ENCODE measurements at places on chromosomes 16 and 17.

DNA sequence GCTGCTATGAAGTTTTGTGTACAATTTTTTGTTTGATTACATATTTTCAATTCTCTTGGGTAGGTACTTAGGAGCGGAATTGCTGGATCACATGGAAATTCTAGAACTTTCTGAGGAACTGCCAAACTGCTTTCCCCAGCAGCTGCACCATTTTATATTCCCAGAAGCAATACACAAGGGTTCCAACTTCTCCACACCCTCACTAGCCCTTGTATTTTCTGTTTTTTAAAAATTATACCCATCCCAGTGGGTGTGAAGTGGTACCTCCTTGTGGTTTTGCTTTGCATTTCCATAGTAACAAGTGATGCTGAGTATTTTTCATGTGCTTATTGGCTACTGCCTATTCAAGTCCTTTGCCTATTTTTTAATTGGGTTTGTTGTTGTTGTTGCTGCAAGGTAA, 20.9 kb downstream of the NACA2 start:
- no peak for DNase-seq

DNA sequence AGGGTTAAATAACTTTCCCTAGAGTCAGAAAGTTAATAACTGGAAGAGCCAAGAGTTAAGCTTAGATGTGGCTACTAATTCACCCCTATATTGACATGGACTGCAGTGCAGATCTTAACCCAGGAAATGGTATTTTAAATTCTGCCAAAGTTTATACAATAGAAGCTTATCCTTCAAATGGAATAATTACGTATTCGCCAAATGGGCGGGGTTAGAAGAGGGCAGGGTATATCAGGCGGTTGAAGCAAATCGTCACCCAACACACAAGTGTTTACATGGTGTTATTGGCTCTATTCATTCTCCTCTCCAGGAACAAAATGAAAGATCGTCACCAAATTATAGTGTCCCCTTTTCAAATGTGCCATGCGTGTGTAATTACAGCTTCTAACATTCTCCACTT, 182.7 kb downstream of the PRKCB start:
- DNase-seq = no peak

DNA sequence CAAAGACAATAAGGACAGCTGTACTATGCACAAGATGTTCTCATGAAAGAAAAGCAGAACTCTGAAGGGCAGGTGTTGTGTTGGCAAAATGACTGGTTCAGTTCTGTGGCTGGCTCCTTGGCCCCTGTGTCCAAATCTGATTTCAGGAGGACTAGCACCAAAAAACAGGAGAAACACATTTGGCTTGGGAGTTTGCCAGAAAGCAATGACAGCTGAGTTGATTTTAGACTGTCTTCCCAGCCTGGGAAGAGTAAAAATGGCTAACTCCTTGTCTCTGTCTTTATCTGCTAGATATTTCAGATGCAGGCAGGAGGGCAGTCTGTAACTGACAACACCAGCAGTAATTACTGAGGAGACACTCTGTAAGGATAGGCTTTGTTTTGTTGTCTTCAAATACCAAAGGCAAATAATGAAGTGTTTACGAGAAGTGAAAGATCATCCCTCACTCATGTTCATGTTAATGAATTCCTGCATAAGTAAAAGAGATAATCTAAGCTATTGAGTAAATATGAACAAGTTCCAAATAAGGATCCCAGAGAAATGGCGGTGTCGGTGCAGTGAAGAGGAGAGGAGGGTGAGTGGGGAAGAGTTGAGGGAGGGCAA, 989.0 kb downstream of the CDH11 start:
- no peak for DNase-seq

DNA sequence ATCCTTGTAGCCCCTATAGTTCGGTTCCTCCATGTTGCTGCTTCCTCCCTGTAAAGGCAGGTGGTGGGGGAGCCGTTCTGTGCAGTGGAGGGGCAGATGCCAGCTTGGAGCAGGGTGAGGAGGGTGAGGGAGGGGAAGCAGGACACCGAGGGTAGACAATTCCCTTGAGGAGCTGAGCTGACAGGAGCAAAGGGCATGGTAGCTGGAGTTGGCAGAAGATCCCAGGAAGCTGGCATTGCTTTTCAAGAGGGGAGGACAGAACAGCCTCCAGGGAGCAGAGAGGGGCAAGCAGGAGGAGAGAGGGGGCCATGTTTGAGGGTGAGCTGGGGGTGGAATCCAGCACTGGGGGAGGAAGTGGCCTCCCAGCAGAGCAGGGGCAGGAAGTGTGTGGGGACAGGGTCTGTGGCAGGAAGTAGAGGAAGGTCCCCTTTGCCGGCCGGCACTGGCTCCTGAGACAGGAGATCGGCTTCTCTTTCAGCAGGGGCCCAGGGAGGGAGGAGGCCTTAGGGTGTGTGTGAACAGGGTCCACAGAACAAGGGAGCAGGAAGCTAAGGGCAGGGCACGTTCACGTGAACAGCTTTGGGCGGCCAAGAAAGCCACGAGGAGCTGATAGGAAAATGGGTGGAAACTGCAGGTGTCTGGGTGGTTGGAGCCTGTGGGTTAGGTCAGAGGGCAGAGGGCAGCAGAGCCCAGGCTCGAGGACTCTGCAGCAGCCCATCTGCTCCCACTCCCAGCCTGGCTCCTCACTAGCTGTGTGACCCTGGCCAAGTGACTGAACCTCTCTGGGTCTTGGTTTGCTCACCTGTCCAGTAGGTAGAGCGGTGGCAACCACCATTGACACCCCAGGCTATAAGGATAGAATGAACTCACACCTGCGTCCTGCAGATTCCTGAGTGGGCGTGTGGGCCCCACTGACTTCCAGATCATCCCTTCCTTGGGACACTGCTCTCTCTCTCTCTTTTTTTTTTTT, 17.5 kb upstream of the SPNS2 start:
- DNase-seq = no peak

DNA sequence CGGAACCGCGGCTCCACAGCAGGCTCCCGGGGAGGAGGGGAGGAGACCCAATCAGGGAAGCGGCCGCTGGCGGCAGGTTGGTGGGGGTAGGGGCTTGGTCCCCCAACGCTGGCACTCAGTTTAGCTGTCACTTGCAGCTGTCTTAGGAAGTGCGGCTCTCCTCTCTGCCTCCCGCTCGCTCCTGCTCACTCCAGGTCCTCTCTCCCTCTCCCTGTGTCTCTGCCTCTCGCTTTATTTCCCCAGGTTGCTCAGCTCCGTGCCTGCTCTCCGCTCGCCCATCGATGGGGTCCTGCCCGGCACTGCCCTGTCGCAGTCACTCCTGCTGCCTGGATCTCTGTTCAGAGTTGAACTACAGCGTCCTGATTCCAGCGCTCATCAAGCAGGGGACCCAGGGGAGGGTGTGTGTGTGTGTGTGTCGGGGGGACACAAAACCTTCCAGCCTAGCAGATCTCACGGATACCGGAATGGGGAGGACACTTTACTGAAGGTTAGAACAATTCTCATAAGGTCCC, 145.6 kb downstream of the ENGASE start:
- no peak for DNase-seq

- DNase-seq = no peak
Observed at GRCh38 chr17:37338847-37339246, 36.9 kb upstream of the C17orf78 start.

DNA sequence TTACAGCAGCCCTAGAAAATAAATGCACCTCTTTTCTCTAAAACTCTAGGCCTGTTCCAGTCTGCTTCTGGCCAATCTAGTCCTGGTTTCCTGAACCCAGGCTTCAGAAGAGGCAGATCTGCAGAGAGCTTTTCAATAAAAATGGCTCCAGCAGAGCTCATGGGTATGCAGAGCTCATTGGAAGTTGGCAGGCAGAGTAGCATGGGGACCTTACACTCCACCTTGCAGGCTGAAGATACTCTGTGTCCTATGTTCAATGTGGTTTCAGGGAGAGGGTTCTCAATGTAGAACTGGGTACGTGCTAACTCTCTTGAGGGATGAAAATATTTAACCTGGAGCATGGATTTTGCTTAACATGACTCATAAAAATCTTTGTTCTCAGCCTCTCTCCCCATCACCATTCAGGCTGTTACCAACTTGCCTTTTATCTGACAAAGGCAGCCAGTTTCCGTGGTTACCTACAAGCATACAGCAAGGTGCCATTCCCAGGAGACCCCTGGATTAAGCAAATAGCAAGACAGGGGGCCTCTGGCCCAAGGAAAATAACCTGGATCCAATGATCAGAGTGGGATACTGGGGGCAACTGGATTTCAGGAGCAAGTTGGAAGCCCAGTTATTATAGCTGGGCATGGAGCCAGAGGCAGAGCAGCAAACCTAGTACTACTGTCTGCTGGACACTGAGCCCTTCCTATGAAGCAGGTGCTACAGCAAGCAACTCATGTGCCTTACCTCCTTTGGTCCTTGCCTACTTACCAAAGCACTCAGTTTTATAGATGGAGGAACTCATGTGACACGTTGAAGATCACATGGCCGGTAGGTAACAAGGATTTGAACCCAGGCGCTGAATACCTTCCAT, 98.2 kb upstream of the DHX40 start:
- DNase-seq = no peak

DNA sequence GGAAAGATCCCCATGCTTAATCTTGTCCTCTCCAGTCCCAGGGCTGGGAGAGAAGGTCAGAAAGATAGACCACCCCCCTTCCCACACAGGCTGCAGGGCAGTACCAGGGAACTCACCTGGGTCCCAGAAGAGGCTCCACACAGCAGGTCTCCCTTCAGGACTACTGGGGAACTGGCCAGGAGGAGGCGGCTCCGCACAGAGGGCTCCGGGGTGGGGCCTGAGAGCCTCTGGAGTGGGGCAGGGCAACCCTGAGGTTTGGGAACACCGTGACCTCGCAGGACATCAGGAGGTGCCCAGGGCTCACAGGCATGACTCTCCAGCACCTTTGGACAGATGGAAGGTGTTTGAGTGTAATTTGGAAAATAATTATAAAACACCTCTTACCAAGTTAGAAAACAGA, 11.0 kb downstream of the ABCA3 start:
- no peak for DNase-seq

DNA sequence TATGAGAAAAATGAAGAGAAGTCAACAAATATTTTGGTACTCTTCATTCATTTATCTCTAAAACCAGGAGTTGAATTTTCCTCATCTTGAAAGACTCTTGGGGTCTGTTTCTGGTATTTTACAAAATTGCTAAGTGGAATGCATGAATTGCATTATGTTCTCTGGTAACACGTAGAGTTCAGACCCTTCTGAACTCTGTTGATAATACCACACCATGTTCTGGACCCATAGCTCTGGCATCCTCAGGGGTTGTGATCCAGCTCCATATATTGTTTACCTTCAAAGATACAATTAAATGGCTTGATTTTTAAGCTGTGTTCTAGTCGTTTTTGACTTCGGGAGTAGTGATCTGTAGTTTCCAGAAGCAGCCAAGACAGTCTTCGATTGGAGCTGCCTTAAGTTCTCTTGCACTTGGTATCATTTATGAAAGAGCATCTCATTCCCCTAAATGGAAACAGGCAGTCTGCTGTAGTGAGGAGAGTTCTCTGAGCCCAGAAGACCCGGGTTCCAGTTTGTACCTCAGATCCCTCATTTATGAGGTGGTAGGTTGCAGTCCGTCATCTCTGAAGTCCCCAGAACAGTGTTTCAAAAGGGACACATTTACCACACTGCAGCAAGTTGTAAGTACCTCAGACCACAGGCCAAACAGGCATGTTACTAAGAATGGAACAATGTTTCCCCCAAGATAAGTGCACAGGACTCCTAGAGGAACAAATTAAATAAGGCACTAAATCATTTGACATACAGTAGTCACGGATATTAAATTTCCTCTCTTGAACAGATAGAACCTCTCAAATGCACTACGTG, 9.6 kb downstream of the PSMD7 start:
- no peak for DNase-seq

- DNase-seq = no peak
Observed at GRCh38 chr17:82871056-82871775, 31.4 kb upstream of the ZNF750 start.

DNA sequence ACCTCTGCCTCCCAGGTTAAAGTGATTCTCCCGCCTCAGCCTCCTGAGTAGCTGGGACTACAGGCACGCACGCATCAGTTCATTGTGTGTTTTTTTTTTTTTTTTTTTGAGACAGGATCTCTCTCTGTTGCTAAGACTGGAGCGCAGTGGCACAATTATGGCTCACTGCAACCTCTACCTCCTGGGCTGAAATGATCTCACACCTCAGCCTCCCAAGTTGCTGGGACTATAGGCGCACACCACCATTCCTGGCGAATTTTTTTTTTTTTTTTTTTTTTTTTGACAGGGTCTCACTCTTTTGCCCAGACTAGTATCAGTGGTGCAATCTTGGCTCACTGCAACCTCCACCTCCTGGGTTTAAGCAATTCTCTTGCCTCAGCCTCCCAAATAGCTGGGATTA, 17.8 kb upstream of the RAPGEFL1 start:
- DNase-seq = no peak

- DNase-seq = no peak
Observed at GRCh38 chr16:72895951-72896350, 152.0 kb downstream of the ZFHX3 start.

GRCh38 chr17:37576281-37576680, 32.9 kb downstream of the SYNRG start:
- no peak for DNase-seq

GRCh38 chr17:51496378-51496777, 236.0 kb downstream of the UTP18 start:
- DNase-seq = no peak

DNA sequence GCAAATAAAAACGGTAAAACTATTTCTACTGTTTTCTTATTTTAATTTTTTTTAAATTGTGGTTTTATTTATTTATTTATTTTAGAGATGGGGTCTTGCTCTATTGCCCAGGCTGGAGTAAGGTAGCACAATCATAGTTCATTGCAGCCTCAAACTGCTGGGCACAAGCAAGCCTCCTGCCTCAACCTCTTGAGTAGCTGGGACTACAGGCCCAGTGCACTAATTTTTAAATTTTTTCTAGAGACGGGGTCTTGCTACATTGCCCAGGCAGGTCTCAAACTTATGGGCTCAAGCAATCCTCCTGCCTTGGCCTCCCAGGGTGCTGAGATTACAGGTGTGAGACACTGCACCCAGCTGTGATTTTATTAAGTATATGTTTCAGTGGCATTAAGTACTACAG, 46.5 kb upstream of the MRC2 start:
- no peak for DNase-seq

GRCh38 chr16:65763640-65764305, 602.7 kb upstream of the CDH5 start:
- no peak for DNase-seq

DNA sequence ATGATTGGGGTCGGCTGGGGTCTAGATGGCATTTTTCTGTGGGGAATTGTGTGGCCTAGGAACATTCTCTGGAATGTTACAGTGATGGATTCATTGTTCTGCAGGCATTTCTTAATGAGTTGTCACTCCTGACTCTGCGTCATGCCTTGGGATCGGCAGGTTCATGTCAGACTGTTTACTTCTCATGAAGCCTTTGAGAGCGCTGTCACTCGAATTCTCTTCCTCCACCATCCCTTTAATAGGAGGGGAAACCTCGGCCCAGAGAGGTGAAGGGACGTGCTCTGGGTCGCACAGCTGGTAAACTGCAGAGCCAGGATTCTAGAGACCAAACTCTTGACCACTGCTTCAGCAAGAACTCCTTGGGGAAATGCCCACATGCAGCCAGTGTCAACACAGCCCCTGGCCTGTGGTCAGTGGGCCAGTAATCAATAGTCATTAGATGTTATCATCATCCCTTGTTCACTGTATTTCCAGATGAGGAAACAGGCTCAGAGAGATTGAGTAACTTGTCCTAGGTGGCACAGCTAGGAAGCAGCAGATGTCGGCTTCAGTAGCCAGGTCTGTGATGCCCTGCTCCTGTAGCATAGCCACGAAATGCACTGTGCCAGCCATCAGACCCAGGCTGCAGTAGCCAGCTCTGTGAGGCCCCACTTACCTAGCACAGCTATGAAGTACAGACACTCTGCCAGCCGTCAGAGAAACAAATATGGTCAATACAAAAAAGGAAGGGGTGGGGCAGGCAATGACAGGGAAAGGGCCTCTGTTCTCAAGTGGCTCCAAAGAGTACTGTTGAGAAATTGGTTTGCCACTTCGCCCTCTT, 259.0 kb downstream of the CPPED1 start:
- DNase-seq = no peak

Measured in cortex of kidney (tissue), 1 donor.